BJ (cell line): ENCODE measurements at places on chromosomes 5 and 9. TPM values are rescaled to one million over a fixed set of nuclear protein-coding genes. Genes with fewer than 3 reads are reported as not detected.

PCDHB7 gene
- 0.31 and 0.44 TPM in 2 replicates for polyA plus RNA-seq

PAIP2 gene
- 35.4 and 65.2 TPM in 2 replicates for polyA plus RNA-seq

AGTPBP1 gene
- 2.5 and 6.6 TPM in 2 replicates for polyA plus RNA-seq

LECT2 gene
- 0.10 TPM in 1 of 2 replicates, not detected in the other for polyA plus RNA-seq

CDO1 gene
- polyA plus RNA-seq, result 1.8 and 2.0 TPM in 2 replicates

CCDC180 gene
- 0.36 and 0.55 TPM in 2 replicates for polyA plus RNA-seq

FAM114A2 gene
- polyA plus RNA-seq, result 12.1 and 21.3 TPM in 2 replicates

ORM2 gene
- polyA plus RNA-seq, result not detected in 2 replicates

CKMT2 gene
- 0.10 and 0.17 TPM in 2 replicates for polyA plus RNA-seq

TAS2R1 gene
- polyA plus RNA-seq, result 0.06 and 0.54 TPM in 2 replicates

ACTL7B gene
- polyA plus RNA-seq, result not detected in 2 replicates

- no peak for DNase-seq
Observed at GRCh38 chr5:83776437-83777031, 55.9 kb upstream of the HAPLN1 start.

GRCh38 chr5:178826216-178826615 is 33.5 kb upstream of the ZNF354B start:
- no peak for DNase-seq

GRCh38 chr5:66633754-66634153 is 37.6 kb downstream of the MAST4 start:
- no peak for DNase-seq

DNA sequence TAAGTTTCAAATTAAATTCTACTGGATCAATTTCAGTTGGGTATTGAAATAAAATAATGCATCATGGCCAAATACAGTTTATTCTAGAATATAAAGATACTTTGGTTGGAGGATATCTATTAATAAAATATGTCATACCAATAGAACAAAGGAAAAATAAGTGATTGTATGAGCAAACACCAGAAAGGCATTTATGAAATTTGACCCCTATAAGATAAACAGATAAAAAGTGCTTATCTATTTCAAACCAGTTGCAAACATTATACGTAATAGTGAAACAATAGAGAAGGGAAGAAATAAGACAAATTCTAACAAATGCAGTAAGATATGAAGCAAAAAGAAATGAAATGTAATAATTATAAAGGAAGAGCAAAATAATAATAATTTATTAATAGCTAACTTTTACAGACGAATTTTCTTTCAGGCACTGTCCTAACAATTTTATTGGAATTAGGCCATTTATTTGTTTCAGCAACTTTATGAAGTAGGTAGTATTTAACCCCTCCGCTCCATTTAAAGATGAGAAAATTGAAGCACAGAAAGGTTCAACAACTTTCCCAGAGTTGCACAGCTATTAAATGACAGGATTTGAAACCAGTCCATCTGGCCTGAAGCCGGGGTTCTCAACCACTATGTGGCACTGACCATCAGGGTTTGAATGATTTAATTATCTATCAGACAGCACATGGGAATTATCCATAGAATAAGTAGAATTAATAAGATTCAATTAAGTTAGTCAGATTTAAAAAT is 20.8 kb downstream of the ANKRD55 start:
- no peak for DNase-seq

DNA sequence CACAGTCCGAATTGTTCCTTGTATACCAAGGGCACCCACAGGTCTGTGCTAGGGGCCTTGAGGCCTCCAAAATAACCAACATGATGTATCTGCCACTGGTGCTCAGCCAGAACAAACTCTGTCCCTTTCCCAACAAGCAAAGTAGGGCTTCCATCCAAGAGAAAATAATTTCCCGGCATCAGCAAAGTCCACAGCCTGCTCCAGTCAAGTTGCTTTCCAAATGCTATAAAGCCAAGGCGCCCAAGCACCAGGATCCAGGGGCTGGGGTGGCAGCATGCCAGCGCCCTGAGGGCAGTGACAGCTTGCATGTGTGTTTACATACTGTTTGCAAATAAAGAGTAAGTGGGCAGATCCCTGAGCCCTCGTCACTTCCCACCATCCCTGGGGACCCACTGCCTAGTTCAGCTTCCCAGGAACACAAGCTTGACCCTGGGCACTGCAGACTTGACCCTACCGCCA is 155.9 kb downstream of the ERCC6L2 start:
- no peak for DNase-seq

GRCh38 chr5:179054876-179055275 is 5.3 kb upstream of the ZNF354C start:
- no peak for DNase-seq

GRCh38 chr5:760363-761058 is 24.0 kb downstream of the ZDHHC11B start:
- DNase-seq, result no peak

GRCh38 chr9:20692554-20692953 is 8.5 kb downstream of the FOCAD start:
- DNase-seq, result no peak

GRCh38 chr5:1881098-1881572 is 1.6 kb downstream of the IRX4 start:
- DNase-seq, result no peak

- no peak for DNase-seq
Observed at GRCh38 chr9:2163231-2163885, 148.2 kb downstream of the SMARCA2 start.

DNA sequence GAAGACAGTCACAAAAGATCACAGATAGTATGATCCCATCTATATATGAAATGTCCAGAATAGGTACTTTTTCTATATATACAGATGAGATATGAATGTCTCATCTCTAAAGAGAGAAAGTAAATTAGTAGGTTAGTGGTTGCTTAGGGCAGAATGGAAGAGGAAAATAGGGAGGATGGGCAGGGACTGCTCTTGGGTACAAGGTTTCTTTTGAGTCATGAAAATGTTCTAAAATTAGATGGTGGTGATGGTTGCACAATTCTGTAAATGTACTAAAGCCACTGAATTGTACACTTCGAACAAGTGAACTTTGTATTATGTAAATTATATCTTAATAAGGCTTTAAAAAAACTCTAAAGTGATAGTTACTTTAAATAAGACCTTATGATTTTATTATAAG is 59.6 kb upstream of the GRAMD2B start:
- no peak for DNase-seq

- no peak for DNase-seq
Observed at GRCh38 chr9:79658926-79659325, 87.2 kb downstream of the TLE4 start.

- DNase-seq, result no peak
Observed at GRCh38 chr5:123208668-123209501, 119.8 kb downstream of the PRDM6 start.

DNA sequence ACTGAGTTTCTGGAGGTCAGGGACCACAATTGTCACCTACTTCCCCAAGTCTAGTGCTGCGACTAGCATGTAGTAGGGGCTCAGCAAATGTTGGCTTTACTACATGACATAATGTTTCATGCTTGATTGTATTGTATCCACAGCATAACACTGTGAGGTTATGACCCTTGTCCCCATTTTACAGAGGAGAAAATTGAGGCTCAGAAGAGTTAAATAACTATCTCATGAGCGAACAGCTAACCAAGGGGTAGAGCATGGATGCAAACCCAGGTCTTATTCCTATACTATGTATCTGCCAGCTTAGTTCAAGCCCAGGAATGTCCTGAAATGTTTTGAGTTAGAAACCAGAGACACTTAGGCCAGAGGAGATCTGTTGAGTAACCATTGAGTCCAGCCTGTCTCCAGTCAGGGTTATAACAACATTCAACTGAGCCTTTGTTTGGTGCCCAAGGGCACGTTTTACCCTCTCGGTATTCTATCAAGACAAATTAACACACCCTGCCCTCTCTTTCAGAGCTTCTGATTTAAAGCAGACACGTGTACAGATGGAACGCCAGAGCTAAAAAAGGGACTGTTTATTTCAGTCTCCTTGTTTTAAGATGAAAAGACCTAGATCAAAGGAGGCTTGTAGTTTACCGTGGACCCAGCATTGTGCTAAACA is 16.5 kb downstream of the ANGPTL2 start:
- DNase-seq, result no peak

- no peak for DNase-seq
Observed at GRCh38 chr5:126917918-126918614, 112.3 kb downstream of the MARCHF3 start.

DNA sequence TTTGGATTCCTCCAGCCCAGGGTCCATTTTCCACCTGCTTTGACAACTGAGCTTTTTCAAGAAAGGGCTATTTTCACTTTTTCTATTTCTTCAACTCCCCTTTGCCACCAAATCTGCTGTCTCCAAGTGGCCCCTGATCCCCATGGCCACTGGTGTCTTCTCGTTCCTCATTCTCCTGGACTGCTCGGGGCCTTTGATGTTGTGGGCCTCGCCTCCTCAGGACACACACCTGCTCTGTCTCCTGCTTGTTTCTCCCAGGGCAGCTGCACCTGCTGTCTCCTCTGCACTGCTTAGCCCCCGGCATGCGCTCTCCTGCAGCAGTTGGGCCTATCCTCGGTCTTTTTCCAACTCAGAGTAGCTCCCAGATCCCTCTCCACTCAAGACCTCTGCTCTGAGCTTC is 16.3 kb upstream of the NANS start:
- no peak for DNase-seq

GRCh38 chr5:77262697-77263096 is 52.2 kb downstream of the PDE8B start:
- no peak for DNase-seq

GRCh38 chr9:99108131-99108530 is 3.2 kb downstream of the TGFBR1 start:
- no peak for DNase-seq

DNA sequence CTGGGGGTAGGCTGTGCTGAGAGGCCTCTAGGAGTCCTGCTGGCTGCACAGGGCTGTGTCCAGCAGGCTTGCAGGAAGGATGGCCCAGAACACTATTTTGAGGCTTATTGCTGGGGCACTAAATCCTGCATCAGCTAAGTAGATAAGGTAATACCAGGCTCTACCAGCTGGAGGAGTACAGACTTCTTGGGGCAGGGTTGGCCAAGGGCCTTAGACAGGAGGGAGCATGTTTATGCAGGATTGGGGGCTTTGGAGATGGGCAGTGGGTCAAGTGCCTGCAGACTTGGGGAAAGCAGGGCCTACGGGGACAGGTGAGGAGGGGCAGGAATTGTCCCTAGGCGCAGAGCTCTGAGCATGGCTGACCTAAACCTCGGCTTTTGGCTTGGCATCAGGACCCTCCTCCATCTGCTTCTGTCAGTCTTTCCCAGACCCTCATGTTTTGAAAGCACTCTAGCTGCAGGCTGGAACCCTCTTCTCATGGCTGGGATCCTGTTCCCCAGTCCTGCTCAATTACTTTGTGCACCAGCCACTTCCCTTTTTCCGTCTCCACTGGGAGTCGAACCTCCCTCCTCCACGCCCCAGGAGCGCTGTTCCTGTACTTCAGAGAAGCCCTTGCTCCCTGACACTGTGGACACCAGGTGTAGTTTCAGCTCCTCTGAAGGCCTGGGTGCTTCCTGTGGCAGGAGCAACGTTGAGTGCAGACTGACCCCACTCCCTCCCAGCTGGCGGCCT is 61.0 kb upstream of the SPTLC1 start:
- DNase-seq, result no peak

DNA sequence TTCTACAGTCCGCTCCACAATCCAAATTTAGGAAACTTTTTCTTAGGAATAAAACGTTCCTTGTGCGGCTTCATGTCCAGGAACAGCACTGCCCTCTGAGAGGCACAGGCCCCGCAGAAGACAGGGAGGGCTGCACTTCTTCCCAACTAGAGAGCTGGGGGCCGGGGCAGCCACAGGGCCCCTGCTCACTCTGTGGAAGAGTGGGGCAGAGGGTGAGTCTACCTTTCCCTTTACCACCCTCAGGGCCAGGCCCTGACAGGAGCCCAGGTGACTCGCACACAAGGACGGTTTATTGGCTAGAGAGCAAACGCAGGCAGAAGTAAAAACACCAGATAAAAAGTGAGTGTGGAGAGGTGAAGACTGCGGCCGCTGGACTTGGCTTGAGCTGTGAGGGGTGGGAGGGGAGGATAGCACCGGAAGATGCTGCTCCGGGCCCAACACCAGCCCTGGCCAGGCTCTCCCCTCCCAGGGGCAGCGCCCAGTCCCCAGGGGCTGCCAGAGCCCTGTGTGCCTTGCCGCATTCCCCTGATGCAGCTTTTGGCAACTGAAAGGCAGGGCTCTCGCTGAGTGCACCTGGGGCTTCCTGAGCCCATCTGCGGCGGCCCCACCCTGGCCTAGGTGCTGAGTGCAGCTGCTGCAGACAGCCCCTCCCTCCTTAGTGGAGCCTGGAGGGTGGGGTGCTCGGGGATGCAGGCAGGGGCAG is 20.2 kb downstream of the SH3GLB2 start:
- no peak for DNase-seq
